SJSA1 (cell line): ENCODE measurements at places on chromosomes 1 and 21. TPM values are rescaled to one million over a fixed set of nuclear protein-coding genes. Genes with fewer than 3 reads are reported as not detected.

DNA sequence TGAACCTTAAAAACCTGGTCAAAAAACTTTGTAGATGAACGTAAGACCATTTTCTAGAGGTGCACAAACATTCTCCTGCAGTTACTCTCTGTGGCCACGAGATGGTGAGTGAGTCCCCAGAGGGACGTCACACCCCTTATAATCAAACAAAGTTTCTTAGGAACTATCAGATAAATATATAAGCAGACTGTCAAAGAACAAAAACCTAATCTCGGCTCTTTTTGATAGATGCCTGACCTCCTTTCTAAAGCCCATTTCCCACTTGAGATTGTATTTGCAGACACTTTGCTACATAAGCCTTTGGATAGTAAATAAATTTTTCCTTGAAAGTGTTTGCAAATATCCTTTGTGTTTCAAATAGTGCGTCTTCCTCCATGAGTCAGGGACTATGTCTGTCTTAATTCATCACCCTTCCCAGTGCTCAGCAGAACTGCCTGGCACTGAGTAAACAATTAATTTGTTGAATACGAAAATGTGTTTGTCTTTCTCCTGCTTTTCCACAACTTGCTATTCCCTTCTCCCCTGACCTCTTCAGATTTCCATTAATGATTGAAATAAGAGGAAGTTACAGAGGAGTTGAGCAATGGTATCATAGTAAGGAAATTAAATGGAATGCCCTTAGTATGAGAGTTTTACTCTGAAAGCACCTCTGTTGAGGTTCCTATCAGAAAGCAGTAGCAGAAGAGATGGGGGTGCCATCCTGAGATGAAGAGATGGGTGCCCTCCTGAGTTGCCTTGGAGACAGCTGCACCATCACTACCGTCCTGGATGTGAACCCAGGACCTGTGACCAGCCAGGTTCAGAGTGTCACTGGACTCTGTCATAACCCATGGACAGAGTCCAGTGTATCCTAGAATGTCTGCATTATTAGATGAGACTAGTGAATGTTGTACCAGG lies 57.8 kb upstream of the RAVER2 start:
- peaks cover 27% of the 10 kb centered on the region for H3K4me1 ChIP-seq
- H3K27ac ChIP-seq = peak overlapping the region; percentile 8; the same call in 1 of the 2 replicates
- H3K27me3 ChIP-seq = no peaks in the 10 kb centered on the region
- no peaks in the 10 kb centered on the region for H3K36me3 ChIP-seq

DNA sequence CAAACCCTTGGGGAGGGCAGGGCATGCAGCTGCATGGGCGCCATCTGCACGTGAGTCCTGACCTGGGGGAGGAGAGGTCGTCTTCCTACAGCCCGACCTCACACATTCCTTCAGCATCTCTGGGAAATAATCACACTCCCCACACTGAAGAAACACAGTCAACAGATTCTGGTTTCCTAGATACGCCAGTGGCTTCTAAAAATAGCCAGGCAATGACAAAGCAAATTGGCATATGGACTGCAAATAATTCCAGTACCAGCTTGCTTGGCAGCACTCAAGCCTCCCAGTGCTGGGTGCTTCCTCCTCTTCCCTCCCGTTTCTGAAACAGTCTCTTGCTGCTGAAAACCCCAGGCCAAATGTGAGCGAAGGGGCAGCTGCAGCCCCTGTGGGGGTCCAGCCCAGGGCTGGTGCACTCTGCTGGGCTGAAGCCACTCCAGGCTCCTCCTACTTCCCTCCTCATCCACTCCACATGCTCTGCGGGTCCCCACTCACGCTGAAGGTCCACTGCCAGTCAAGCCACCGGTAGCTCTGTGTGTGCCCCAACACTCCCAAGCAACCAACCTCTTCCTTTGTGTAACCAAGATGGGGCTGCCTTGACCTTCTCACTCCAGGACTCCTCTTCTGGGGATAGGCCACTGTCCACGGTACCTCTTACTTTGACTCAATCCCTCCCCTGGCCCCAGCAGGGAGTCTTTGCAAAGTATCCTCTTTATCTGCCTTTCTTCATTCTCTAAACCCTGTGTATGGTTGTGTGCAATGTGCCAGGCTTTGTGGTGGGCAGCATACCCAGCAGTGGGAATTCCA lies 69.0 kb downstream of the KCND3 start:
- no peaks in the 10 kb centered on the region for H3K4me1 ChIP-seq
- no peaks in the 10 kb centered on the region for H3K36me3 ChIP-seq
- DNase-seq = no peak
- H3K4me3 ChIP-seq = no peak overlapping the region

IGSF5 gene
- not detected in 2 replicates for total RNA-seq

DNA sequence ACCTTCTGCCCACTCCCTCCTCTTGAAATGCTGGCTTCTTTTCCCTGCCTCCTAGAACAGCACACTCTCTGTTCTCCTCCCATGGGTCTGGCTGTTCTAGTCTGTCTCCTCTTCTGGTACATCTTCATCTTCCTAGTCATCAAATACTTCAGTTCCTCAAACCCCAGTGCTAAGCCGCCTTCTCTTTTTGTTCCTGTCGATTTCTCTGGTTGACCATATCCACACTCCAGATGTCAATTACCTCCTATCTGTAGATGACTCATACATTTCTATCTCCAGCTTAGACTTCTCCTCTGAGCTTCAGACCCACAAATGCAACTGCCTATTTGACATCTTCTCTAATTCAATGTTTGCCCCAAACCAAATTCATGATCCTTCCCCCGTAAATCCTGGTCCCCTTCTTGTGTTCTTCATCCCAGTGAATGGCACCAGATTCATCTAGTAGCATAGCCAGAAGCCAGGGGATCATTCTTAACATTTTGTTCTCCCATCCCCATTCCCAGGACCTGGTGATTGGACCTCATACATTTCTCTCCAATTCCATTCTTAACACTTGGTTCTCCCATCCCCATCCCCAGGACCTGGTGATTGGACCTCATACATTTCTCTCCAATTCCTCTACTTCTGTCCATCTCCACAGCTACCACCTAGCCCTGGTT lies 35.9 kb downstream of the USP24 start:
- H3K27ac ChIP-seq = no peak overlapping the region
- peaks cover 21% of the 10 kb centered on the region for H3K36me3 ChIP-seq
- no peaks in the 10 kb centered on the region for H3K4me1 ChIP-seq
- no peak for DNase-seq

DNA sequence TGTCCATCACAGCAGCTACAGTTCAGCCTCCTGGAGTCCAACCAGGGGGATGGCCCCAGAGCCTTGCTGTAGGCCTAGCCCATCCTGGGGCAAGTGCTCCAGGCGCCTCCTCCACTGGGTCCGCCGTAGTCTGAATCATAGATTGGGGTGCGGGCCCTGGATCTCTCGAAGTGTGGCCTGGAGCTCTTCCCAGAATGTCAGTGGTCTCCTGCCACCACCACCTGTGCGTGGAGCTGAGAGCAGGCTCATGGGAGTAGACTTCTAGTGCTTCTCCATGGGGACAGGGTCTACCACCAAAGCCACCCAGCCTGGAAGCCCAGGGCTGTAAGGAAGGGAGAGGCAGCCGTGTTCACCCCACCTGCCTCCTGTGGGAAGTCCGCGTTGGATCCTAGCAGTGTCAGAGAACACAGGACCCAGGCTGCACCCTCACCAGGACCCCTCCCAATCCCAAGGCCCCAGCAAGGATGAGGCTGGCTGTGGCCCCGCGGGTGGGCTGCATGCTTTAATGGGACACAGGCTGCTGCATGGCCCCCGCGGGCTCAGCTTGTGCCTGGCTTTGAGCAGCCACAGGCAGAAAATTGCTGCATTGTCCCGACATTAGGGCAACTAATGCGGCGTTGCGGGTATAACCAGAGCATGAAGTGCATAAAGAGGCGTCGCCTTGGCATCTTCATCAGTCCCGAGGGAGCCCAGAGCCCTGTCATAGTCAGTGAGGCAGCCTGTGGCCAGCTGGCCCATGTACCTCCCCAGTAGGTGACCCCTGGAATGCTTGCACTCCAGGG lies 735 bp upstream of the HES3 start:
- no peak for DNase-seq
- no peaks in the 10 kb centered on the region for H3K36me3 ChIP-seq
- peaks cover 9% of the 10 kb centered on the region; the same call in 1 of the 2 replicates for H3K4me1 ChIP-seq
- no peak overlapping the region for H3K4me3 ChIP-seq
- peaks cover 63% of the 10 kb centered on the region for H3K27me3 ChIP-seq

MARCKSL1 gene
- 53.7 and 67.1 TPM in 2 replicates for total RNA-seq

DNA sequence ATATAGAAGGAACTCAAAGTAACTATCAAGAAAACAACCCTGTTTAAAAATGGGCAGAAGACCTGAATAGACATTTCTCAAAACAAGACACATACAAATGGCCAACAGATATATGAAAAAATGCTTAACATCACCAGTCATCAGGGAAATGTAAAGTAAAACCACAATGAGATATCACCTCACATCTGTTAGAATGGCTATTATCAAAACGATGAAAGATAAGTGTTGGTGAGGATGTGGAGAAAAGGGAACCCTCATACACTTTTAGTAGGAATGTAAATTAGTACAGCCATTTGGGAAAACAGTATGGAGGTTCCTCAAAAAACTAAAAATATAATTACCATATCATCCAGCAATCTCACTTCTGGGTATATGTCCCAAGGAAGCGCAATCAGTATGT lies 3.0 kb downstream of the CTSS start:
- peaks cover 19% of the 10 kb centered on the region for H3K4me1 ChIP-seq

DNA sequence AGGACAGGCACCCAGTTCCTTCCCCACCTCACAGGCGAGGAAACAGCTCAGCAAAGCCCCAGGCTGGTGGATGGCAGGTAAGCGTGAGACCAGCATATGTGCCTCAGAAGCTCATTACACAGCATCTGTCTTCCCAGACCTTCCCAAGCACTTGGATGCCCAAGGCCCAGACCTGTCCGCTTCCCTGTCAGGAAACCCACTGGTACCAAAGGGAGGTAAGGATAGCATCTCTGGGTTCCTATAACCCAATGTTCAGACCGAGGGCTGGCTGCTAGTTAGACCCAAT lies 3.3 kb downstream of the POFUT2 start:
- no peak overlapping the region for H3K27ac ChIP-seq
- peaks cover 8% of the 10 kb centered on the region for H3K4me1 ChIP-seq
- no peaks in the 10 kb centered on the region for H3K27me3 ChIP-seq
- no peak for DNase-seq
- no peak overlapping the region for H3K4me3 ChIP-seq

DNA sequence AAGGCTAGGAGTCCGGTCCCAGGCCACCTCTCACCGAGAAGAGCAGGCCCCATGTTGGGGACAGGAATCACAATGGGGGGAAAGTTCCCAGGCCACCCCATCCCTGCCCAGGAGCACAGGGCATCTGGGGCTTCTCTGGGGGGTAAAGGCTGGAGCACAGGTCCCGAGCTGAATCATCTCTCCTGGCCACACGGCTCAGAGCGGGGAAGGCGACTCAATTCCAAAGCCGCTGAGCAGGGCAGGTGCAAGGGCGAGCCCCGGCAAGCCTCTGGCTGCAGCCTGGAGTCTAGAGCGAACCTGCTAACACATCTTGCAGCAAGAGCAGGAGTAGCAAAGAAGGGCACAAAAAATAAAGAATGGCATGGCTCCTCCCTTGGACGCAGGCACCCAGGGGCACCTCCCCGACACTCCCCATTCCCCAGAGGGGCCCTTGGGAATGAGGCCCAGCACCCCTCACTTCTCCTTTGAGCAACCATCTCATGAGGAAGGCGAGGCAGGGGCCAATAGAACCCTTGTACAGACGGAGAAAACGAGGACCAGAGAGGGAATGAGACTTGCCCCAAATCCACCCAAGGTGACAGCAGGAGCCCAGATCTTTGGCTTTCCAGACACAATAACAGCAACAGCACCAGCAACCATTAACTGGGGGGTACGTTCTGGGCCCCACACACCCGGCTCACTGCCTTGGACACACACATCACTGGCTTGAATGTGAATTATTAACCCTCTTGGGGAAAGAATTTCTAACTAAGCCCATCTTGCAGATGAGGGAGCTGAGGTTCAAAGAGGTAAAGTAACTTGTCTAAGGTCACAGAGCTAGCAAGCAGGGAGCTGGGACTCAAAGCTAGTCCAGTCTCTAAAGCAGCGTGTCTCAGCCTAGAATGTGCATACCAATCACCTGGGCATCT lies 20.7 kb upstream of the ALDH4A1 start:
- H3K36me3 ChIP-seq = peaks cover 34% of the 10 kb centered on the region
- DNase-seq = no peak
- H3K4me1 ChIP-seq = peaks cover 51% of the 10 kb centered on the region
- H3K4me3 ChIP-seq = no peak overlapping the region

CRYBG2 gene
- total RNA-seq = not detected in 2 replicates

- no peak overlapping the region for H3K4me3 ChIP-seq
- H3K27me3 ChIP-seq = no peaks in the 10 kb centered on the region
- no peaks in the 10 kb centered on the region for H3K36me3 ChIP-seq
- no peak for DNase-seq
Measured at GRCh38 chr1:222109836-222110235, 367.9 kb upstream of the DUSP10 start.
